ENCODE measurements at places on chromosomes 2 and 18.

- DNase-seq = no peak
Observed at GRCh38 chr2:58727981-58728656, 487.0 kb upstream of the FANCL start.

DNA sequence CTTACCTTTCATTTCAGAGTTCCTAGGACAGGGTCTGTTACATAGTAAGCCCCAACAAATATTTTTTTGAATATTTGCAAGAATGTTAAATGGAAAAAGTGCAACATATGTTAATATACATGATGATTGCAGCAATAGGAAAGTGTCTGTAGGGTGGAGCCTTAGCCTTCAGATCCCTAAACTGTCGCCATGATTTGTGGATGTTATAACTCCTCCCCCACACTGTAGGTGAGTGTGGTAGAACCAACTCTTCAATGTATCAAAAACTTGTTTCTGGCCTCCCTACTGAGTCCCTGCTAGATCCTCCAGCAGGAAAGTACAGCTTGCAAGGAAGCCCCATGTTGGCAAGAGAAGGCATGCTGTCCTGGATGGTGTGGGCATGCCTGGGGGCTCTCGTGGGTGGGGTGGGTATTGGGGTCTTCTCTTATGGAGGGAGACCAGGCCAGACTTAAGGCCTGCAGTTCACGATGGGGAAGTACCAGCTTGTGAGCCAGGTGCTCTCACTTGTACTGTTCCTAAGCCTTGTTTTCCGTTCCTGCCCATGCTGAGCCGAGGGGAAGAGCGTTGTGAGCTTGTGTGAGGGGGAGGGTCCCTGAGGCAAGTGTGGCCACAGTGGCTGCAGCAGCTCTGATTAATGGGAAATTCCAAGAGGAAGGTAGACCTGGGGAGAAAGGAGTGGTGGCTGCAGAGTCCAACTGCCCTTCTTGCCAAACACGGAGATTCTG, 11.4 kb downstream of the FHOD3 start:
- no peak for DNase-seq

DNA sequence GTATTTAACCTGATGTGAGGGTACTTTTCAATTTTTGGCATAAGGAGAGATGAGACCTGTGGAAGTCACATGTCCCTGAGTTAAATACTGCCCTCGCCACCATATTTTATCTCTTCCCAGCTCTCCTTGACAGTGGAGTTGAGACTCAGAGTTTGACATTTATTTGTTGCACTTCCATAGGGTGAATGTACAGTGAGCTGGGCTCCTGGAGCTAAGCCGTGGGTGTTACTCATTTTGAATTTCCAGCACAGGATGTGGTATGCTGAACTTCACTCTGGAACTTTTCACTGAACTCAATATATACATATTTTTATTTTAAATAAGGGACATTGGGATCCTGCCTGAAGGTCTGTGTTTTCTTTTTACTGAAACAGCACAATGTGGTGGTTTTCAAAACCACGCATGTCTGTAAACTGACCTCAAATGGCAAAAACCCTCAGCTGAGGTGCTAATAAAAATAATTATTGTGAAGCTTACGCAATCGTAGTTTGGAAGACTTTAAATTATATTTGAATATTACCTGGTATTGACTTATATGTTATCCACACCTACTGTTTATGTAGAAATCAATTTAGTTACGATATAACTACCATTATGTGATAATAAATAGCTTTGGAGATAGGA, 12.1 kb downstream of the RNF144A start:
- DNase-seq = no peak

- no peak for DNase-seq
Observed at GRCh38 chr2:231068525-231069222, 12.0 kb downstream of the PSMD1 start.

DNA sequence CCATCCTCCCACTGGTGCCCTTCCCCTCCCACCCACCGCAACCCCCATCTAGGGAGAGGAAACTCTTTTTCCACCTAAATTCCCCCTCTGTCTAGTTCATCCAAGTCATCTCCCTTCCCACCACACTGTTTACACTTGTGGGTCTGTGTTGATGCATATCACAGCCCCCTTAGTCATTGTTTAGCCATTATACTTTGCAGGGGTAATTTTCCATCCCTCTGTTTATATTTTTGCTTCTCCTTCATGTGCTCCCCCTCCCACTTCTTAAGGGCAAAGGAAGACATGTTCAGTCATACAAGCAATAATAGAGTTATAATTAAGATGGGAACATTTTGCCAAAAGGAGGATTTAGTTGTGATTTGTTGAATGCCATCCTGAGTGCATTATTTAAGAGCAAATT, 187.8 kb upstream of the TNP1 start:
- DNase-seq = no peak

DNA sequence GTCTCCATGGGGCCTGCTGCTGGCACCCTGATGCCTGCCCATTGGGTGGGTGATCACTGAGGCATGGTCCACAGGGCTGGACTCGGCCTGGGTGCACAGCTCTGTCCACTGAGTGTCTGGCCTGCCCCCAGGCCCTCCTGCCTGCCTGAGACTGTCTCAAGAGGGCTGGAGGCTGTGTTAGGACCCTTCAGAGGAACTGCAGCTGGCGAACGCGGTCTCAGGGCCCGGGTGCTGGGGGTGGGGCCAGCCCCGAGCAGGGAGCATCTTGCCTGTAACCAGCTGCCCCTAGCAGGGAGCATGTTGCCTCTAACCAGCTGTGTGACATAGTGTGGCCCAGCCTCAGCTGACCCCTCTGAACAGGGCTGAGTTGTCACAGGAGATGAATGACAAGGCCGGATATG, 50.0 kb downstream of the TWIST2 start:
- DNase-seq = no peak

DNA sequence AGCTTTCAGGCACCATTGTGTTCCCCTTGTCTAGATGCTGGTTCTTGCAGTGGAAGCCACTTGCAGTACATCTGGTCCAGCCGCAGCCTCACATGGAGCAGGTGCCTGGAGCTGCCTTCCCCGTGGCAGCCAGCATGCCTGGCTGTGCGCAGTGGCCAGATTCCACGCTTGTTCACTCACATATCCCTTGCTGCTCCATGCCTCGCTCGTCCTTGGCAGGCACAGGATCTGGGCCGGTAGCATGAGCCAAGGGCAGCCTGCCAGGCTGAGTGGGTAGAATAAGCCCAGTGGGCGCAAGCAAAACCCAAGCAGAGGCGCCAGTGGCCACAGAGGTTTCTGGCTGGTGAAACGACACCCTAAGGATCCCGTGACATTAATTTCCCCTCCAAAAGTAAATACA, 20.6 kb downstream of the TMX3 start:
- no peak for DNase-seq
